Kidney glomerular epithelial cell (primary cell): ENCODE measurements at places on chromosomes 6 and 20.

- DNase-seq: no peak
These were observed 61.7 kb upstream of the PTGIS start for GRCh38 chr20:49629606-49630005.

- DNase-seq: no peak
These were observed 54.3 kb downstream of the ADTRP start for GRCh38 chr6:11724286-11724685.

DNA sequence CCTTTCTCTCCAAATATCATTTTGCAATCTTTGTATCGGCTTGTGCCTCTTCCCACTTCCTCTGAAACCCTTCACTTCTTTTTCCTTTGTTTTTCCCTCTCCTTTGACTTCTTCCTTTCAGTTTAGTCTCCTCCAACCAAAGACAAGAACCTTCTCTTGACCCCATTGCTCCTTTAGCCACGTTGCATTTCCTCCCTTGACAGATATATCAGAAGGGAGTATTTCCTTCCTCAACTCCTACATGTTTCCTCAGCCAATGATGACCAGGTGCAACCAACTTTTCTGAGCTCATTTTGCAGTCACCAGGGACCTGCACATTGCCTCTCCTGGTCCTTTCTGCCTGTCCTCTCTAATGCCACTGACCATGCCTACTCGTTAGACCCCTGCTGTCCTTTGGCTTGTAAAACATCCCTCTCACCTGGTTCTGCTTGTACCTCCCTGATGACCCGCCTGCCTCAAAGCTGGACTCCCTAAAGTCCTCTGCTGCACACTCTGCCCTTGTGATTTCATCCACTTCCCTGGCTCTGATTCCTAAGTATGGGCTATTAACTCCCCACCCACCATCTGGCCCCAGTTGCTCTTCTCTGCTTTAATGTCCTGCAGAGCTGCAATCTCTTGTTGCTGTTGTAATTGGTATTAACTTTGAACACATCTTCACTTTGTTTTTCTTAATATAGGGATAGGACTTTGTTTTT lies 27.4 kb downstream of the SLC22A16 start:
- no peak for DNase-seq

GRCh38 chr6:81362246-81362645 lies 390.2 kb downstream of the TENT5A start:
- no peak for DNase-seq

- no peak for DNase-seq
These were observed 356.6 kb upstream of the SULF2 start for GRCh38 chr20:48141660-48142515.

DNA sequence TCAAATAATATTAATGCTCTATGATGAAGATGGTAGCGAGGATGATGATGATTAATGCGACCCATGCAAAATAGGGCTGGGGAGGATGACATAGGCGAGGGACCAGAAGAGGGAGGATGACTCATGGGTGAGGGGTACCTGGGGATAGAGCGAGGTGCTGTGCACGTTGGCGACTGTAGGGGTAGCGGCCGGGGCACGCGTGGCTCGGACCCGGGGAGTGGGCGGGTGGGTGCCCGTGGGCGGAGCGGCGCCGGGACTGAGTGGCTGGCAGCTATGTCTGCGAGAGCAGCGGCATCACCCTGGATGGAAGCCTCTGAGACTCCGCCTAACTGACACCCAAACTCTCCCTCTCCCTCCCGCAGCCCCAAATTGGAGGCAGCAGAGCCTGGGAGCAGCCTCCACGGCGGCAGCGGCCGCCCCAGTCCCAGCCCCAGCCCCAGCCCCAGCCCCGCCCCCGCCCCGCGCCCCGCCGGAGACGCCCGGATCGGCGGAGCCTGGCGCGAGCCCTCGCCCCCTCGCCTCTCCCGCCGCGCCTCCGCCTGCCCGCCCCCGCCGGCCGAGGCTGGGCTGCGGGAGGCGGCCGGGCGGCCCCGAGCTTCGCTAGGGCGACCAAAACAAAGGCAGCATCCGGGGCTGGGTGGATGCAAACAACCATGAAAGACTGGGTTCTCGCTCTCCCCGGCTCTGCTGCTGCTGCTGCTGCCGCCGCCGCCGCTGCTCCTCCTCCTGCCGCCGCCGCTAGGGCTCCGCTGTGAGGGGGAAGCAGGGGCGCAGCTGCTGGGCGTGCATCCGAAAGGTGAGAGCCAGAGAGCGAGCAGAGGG lies at the start of gene RIMS1:
TSS of gene RIMS1 (plus strand) at position 367 of the 822 bp plus-strand sequence. CDS start 474 bp downstream, outside the sequence.
- DNase-seq: no peak

- DNase-seq: no peak
These were observed 291.9 kb upstream of the PRDM1 start for GRCh38 chr6:105794239-105794638.
